ENCODE measurements at places on chromosomes 7 and 10.
A peak's percentile ranks its signal among the peaks of the same experiment; 100 is the strongest.

DNA sequence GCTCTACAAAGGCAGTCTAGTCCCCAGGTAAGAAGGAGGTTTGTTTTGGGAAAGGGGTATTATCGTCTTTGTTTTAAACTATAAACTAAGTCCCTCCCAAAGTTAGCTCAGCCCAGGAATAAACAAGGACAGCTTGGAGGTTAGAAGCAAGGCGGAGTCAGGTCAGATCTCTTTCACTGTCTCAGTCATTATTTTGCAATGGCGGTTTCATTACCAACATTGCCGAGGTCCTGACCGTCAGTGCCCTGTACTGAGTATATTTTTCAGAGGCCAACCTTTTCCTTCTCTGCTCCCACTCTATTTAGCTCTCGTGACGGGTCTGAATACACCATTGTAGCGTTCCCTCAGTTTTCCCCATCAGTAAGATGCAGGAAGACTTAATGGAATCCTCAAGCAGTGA lies 184.5 kb downstream of the PRKCQ start:
- peak; percentile 71 for DNase-seq

DNA sequence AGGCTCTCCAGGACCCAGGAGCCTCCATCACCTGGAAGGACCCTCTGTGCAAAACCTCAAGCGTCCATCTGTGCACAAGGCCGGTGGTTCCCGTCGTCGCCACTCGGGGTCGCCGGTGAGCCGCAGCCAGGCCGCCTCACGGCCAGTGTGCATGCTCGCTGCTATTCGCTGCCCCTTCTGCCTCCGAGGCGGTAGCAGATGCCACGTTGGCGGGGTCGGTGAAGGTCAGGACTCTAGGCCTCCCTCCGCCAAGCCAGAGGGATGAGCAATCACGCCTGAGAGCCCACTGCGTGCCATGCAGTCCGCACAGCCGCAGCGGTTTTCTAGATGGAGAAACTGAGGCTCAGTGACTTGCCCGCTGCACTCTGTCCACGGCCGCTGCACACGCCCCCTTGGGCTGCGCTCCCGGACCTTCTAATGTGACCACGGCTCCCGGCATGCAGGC lies 5.7 kb downstream of the UPK3B start:
- no peak for DNase-seq

DNA sequence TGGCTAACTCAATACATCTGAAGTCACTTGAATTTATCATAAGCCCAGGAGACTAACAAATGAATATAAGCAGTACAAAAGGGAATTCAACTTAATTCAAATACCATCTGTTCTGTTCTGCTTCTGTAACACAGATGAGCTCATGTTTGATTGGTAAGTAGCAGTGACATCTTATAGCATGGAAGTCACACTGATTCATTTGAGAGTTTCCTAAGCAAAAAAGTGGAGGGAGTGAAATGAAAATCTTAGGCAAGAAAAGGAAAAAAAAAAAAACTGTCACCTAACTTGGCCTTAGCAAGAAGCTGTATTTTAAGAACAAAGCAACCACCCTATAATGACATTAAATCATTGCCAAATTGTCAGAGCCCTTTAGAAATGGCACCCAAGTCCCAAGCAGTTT lies 49.5 kb downstream of the SMURF1 start:
- DNase-seq = peak; percentile 39

DNA sequence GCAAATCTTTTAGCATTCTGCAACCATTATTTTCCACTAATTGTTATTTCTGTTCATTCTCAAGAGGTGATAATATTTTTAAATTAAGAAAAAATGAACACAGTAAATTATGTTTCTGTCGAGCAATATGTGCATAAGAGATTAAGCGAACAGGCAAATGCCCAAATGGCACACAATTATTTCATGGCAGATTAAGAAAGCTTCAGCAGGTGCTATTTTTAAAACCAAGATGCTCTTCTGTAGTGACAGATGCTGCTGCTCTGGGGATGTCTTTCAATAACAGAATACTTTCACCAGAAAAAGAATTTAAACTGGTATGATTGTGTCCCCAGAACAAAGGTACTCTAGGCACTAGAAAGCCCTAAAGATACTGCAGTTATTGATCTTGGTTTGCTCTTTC lies 412.7 kb upstream of the SORCS1 start:
- no peak for DNase-seq

DNA sequence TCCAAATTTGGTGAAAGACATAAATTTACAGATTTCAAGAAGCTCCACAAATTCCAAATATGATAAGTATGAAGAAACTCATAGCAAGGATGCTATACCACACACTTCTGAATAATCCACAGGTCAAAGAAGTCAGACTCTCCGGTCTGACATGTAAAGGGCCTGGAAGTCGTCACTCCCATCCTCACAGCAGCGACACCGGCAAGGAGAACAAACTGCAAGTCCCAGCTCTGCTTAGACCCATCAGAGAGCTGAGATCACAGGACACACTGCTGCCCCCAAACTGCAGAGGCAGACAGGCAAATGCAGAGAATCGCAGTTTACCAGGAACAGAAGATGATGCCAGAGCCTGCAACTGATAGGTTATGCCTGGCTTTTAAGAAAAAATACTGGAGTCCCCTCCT lies 62.0 kb downstream of the AMZ1 start:
- no peak for DNase-seq

All from suppressor macrophage treated with lipopolysaccharide for 4 hours (primary cell).